ENCODE measurements at places on chromosomes 3 and 15. TPM values are rescaled to one million over a fixed set of nuclear protein-coding genes. Genes with fewer than 3 reads are reported as not detected.

Gene STAC
- not detected for total RNA-seq

Gene CCR2
- total RNA-seq, result 1.8 TPM

Gene ATG3
- total RNA-seq, result 41.2 TPM

Gene GOLGA8J
- not detected for total RNA-seq

GRCh38 chr3:160479376-160479775 is 29.8 kb upstream of the TRIM59 start:
- DNase-seq, result no peak

- DNase-seq, result peak; percentile 9
These were observed 7.8 kb upstream of the GPR171 start for GRCh38 chr3:151210676-151211381.

DNA sequence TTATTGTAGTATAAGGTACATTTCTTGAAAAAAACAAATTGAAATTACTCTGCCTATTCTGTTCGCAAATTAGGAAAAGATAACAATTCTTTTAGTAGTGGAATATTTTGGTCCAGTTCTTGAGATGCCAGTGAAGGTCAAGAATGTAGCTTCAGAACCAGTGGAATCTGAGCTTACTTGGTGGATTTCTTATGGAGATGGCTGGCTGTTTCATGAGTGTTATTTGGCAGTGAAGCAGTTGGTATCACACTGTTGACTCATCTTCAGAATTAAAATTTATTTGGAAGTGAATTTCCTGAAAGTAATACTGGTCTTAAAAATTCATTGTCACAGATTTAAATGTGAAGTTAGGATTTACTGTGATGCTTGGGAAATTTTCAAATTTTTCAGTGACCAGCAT is 19.1 kb downstream of the RNF13 start:
- no peak for DNase-seq

DNA sequence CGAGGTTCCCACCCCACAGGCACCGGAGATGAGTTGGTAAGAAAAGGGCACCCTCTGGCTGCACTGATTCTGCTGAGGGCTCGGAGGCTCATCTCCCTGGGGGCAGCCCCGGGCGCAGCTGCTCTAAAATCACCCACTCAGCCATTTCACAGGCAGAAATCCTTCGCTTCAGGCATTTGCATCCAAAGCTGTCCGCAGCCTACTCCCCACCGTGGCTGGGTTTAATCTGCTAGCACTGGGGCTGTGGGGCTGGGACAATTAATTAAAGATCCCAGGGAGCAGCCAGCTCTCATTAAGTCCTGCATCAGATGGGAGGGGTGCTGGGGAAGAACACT is 104.3 kb upstream of the PRR20G start:
- DNase-seq, result no peak

- no peak for DNase-seq
These were observed 72.7 kb downstream of the HMG20A start for GRCh38 chr15:77493324-77493907.

- no peak for DNase-seq
These were observed 5.5 kb upstream of the IL20RB start for GRCh38 chr3:136952292-136952691.
